ENCODE measurements at places on chromosomes 3 and 15.

- DNase-seq: no peak
These were observed 21.6 kb downstream of the B3GNT5 start for GRCh38 chr3:183274609-183275008.

- no peak for DNase-seq
These were observed 80.9 kb downstream of the RPLP1 start for GRCh38 chr15:69533522-69533921.

DNA sequence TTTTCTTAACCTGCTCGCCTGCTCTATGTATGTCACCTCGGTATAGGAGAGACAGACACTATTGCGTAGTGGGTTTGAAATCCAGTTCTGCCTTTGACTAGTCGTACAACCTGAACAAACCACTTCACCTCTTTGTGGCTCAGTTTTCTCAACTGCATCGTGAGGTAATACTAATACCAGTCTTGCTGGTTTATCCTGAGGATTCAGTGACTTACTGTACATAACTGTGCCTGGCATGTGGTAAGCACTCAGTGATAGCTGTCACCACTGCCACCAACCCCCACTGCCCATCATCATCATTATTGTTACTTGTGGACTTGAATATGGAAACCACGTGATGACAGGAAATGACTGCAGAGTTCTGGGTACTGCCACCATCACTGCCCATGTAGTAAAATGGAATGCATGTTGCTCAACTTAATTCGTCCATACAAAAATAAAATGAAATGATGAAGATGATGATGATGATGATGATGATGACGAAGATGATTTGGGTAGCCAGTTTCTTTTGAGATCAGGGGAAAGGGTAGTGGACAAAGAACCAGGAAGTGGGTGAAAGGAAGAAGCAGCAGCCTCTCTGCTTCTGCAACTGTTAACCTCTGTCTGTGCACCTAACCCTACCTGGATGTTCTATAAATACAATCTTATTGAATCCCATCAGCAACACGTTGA, 228.1 kb downstream of the FEZF2 start:
- DNase-seq: no peak

DNA sequence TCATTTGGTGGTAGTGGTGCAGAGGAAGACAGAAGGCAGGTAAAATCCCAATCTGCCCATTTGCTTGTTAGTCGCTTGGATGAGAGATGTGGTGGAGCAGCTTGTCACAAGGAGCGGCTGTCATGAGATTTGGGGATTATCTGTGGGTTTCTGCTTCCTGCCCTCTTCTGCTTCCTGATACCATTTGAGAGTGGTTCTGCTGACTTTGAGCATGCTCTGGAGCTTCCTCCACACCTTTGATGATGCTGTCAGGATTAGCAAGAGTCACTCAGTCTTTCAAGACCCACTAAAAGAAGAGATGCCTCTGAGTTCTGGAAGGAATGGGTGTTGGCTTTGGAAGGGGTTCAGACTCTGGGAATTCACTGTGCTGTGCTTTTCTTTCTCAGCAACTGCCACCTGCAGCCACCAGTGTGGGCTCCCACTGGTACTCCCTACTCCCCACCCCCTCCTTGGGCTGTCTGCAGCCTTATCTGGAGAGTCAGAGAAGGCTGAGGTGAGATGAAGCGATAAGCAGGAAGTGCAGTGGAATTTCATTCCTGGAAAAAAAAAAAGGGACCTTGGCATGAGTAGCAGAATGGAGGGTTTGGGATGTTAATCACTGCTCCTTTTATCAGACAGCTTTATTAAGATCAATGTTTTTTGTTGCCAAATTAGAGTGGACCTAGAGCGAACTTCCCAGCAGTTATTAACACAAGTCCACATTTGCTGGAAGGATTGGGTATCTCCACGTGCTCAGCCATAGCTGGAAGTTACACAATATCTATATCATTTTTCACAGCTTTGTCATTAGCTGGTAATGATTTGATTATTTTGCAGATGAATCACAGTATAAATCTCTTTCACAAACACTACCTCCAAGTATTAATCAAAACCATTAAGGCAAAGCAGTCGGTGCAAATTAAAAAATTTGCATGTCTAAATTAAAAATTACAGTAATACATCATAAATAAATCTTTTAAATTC, 233.0 kb upstream of the SATB1 start:
- no peak for DNase-seq

GRCh38 chr3:42680271-42680670, 5.1 kb upstream of the KLHL40 start:
- no peak for DNase-seq

DNA sequence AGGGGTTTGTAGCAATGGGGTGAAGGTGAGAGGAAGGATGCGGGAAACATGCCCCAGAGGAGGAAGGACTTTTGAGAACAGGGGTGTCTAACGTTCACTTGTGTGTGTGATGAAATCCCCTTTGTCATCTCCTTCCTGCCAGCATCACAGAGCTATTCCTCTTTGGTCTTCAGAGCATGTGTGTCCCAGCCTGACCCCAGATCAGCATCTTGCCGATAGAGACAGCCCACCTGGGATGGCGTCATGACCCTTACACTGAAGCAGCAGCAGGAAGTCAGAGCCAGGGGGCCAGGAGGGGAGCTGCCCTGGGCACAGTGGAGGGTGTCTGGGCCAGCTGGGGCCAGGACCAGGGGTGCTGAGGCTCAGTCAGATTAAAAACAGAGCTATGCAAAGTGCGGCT, 29.9 kb upstream of the GRIP2 start:
- no peak for DNase-seq

GRCh38 chr15:32784581-32784980, 66.8 kb downstream of the GREM1 start:
- no peak for DNase-seq

DNA sequence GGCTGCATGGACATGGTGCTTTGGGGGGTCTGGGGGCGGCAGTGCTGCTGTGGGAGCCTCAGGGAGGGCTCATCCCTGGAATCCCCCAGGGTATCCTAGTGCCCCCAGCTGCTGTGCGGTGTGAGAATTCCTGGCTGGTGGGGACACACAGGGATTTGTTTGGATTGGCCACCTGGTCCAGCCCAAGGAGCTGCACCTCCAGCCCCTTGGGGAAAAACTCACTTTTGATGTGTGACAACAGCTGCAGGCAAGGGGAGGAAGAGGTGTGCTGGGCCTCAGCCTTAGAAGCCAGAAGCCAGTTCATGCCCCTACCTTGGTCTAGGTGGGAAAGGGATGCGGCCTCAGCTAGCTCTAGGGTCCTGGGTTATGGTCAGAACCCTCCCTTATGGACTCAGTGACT, 8.4 kb upstream of the COMMD4 start:
- DNase-seq: no peak

DNA sequence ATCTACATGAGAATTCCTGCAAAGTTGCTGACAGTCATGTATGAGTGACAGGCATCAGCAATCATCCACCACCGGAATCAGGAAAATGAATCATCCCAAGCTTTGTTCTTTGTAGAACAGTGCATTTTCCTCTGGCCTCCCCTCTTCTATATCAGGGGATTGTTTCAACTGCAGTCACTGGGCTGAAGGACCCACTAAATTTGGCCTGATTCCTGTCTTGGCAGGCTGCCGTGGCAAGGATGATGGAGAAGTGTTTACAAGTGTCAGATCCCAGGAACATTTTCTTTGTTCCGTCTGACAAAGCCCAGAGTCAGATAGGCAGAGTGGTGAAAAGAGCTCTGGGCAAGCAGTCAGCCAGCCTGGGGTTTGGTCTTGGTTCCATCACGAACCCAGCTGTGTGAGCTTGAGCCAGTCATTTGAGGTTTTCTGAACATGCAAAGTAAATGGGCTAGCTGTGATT, 175.1 kb upstream of the TSC22D2 start:
- DNase-seq: no peak

DNA sequence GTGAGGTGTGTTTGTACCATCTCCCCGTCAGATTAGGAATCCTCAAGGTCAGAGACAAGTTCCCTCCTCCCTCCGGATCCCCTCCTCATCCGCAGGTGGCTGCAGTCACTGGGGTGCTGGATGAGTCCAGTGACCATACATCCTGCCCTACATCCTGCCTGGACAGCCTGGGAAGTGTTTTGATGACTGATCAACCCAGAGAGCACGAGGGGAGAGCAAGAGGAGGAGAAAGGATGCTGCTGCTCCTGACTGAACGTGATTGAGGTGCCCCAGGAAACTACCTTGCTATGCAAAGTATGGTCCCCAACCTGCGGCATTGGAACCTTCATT, 65.1 kb downstream of the SLC12A8 start:
- DNase-seq: no peak

DNA sequence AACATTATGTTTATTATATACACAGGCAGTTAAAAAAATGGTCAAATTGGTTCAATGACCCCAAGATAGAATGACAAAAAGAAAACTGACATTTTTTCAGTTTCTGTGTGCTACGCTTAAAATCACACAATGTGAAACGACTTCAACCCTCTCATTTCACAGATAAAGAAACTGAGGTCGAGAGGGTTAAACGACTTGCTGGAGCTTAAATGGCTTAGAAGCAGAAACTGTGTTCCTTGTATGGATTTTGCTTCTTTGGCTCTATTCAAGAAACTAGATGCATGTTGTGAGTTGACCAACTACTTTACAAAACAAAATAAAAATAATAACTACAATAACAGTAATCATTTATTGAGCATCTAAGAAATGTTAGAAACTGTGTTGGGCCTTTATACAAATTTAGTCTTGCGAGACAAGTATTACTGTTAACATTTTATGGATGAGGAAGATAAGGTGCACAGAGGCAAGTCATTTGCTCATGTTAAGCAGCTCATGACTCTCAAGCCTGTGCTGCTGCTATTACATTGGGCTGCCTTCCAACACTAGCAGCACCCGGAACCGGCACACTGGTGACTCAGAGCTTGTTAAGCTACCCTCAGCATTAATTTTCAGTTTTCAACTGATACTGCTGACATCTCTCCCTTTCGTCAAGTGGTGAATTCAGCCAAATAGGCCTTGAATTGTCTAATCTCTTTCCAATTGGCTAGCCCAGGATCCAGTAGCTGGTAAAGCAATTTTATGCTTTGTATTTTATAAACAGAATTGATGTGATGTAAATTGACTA, 487.6 kb downstream of the NAALADL2 start:
- peak; percentile 46 for DNase-seq

DNA sequence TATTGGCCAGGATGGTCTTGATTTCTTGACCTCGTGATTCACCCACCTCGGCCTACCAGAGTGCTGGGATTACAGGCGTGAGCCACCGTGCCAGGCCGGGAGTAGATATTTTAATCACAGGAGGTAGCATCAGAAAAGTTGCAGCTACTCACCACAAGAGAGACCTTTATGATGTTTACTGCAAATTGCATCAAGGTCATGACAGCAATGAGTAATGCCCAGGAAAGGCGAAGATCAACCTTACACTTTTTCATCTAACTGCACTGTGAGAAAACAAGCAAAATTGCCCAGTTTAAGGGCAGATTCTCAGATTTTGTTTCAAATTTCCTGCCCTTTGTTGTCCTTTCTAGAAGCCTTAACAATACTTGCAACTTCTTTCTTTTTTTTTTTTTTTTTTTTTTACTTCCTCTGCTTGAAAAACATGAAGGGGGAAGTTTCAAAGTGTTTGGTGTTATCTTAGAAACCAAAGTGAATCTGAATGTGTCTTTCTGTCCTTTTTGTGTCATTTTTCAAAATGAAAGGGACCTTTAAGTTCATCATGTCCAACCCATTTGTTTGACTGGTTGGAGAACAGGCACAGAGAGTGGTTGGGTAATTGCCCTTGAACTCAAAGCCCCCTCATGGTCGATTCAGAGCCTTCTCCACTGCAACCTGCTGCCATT, 25.0 kb downstream of the TGFBR2 start:
- no peak for DNase-seq

GRCh38 chr15:97791824-97792792, 168.4 kb upstream of the ARRDC4 start:
- DNase-seq: no peak

DNA sequence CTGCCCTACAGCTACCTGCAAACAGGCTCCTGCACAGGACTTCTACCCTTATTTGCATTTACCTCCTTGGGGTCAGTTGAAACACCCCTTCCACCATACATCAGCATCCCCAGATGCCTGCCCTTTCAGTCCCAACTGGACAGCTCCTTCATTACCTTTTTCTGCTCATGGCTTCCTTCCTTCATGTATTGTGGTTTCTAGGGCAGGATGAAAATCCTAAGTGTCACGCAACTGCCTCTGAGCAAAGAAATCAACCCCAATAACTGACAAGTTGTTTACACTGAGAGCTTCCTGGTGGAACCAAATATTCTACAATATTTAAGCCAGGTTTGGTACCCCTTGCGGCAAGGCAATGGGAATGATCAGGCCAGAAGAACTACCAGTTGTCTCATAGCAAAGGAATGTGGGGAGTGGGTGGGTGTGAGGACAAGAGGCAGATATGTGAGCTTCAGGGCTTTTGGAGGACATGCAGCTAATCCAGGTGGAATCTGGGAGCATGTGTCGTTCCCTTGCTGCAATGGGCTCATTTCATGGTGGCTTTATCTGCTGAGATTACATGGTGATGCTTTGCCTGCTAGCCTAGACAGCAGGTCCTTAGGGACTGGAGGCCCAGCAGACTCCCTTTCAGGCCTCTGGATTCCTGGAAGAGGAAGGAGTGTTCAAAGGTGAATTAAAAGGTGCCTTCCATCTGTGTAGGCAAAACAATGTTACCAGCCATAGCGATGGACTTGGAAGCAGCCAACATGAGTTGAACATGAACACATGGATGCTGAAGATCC, 34.9 kb downstream of the PPCDC start:
- peak; percentile 19 for DNase-seq

DNA sequence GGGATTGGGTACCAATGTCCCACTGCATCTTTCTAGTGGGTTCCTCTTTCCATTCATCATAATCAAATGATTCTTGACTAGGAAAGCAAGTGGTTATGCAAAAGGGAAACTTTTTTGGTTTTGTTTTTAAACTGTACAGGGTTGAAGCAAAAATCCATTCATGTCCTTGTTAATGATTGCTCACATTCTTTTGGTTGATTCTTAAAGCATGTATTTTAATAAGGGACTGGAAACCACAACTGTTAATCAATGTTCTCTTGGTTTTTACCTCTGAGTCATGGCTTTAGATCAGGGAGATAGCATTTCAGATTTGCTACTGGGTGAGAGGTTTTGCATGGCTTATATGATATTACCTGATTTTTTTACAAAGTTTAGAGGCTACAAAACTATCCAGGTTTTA, 371.7 kb upstream of the RGMA start:
- no peak for DNase-seq

DNA sequence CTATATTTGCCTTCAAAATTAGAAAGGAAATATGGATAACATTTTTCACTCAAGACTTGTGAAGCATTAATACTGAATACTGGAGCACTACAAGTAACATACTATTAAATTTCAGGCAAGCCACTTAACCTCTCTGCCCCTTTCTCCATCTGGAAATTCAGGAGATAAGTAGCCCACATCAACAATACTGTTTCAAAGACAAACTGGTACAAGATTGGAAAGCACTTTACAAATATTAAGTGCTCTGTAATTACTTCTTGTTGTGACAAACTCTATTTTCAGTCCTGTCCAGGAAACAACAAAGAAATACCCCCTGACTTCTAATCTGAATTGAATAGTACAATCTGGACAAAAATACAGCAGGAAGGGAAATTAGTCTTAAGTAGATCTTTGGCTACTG, 49.3 kb downstream of the TMEM212 start:
- DNase-seq: no peak

GRCh38 chr3:53122933-53123305, 7.3 kb downstream of the RFT1 start:
- no peak for DNase-seq

GRCh38 chr3:104909198-104909597, 457.5 kb upstream of the ALCAM start:
- peak; percentile 41 for DNase-seq

GRCh38 chr3:81242871-81243270, 518.6 kb downstream of the GBE1 start:
- DNase-seq: no peak

GRCh38 chr15:59424616-59425015, 13.4 kb upstream of the FAM81A start:
- DNase-seq: no peak

Measured in right hindlimb (tissue), 1 donor.